ENCODE measurements at places on chromosomes 16 and 17.

DNA sequence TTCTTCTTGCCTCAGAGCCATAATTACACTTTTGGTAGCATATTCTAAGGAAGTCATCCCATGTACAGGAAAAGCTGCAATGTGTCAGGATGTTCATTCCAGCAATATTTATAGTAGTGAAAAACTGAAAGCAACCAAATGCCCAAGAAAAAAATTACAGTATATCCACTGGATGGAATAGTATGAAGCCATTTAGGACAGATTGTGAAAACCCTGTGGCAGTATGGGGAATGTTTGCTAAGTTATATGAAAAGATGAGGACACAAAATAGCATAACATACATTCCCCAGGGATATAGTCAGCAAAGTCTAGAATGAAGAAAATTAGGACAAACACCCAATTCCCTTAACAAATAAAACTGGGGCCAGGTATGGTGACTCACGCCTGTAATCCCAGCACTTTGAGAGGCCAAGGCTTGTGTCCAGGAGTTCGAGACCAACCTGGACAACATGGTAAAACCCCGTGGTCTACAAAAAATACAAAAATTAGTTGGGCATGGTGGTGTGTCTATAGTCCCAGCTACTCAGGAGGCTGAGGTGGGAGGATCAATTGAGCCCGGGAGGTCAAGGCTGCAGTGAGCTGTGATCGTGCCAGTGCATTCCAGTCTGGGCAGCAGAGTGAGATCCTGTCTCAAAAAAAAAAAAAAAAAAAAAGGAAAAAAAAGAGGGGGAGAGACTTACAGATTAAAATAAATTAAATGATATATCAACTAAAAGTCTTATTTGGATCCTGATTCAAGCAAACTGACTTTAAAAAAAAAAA, 2.3 kb downstream of the LRRC3C start:
- no peak for DNase-seq

DNA sequence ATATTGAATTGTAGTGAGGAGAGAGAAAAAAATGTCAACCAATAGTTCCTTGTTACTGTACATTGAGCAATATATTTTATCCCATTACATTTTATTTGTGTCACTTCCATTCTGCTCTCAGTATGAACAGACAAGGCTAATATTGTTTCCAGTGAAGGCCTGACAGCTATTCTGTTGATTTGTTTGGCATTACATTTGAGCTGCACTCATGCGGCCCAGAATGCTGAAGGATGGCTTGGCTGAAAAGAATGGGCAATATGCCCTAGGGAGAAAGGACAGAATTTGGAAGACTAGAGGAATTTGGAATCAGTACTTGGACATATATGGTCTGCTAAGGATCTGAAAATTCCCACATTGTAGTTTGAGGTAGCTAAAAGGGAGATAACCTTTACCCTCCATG, 1294.4 kb downstream of the CDH8 start:
- no peak for DNase-seq

- no peak for DNase-seq
Measured at GRCh38 chr16:81758376-81758775, 20.7 kb upstream of the PLCG2 start.

GRCh38 chr16:10878644-10879501, 1.9 kb downstream of the CIITA start:
- no peak for DNase-seq

GRCh38 chr17:39402890-39403605, 1.6 kb upstream of the FBXL20 start:
- DNase-seq, result no peak

DNA sequence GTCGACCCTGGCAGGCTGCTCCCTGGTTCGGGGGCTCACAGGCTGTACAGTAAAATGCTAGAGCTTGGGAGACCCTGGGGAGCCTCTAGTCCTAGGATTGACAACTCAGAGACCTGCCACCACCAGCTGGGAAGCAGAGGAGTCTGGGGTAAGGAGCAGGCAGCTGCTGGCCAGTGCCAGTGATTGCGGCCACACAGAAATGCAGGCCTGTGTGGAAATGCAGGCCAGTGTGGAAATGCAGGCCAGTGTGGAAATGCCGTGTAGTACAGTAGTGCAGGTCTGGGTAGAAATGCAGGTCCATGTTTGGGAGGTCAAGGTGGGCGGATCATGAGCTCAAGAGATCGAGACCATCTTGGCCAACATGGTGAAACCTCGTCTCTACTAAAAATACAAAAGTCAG, 23.5 kb downstream of the SGSH start:
- DNase-seq, result no peak

DNA sequence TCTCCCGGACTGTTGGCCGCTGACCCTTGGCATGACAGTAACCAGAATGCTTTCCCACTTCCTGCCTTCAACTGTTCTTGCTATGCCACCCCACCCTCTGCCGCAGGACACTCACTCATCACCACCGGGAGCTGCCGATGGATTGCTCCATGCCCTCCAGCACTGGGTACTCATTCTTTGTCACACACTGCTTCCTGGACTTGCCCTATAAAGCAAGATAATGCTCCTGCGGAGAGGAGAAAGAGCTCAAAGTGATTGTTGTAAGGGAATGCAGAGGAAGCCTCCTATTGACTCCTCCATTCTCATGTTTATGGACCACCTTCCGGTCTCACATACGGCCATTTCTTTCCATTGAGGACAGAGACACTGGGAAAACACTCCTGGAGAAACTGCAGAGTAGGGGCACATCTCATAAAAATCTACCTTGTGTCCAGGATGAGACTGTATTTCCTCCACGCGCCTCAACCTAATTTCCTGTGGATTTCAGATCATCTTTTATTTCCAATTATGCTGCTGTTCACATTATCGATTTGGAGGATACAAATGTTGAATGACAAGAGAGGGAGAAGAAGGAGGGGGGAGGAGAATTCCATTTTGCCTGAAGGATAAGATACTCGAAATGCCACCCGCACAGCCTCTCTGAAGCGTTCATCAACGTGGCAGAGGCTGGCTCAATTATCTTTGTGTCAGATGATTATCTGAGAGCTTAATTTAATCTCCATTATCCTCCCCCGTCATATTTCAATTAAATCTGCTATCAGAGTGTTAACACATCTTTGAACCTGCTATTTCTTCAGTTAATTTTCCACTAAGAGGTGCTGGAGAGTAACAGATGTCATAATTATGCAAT, 486.1 kb upstream of the SALL1 start:
- DNase-seq, result no peak

- DNase-seq, result no peak
Measured at GRCh38 chr16:8053437-8053836, 536.9 kb downstream of the TMEM114 start.

- DNase-seq, result no peak
Measured at GRCh38 chr16:84508502-84508901, 4.0 kb upstream of the MEAK7 start.

GRCh38 chr16:3094289-3095027, 4.6 kb downstream of the ZSCAN10 start:
- no peak for DNase-seq

DNA sequence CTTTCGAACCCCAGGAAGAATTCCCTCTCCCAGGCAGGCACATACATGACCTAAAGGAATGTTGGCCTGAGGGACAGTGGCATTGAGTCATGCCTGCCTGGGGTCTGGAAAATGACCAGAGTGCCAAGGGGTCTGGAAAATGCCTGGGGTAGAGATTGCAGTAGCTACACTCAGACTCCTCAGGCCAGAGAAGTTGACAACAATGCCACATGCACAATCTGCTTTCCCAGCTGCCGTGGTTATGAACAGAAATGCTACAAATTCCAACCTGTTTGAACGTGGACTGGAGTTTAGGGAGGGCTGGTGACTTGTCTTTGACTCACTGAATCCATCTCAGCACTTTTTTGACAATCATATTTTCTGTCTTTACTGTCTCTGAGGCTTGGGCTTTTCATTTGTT, 250.0 kb downstream of the ABCC12 start:
- no peak for DNase-seq

GRCh38 chr16:66475232-66475631, 48.1 kb downstream of the BEAN1 start:
- no peak for DNase-seq

DNA sequence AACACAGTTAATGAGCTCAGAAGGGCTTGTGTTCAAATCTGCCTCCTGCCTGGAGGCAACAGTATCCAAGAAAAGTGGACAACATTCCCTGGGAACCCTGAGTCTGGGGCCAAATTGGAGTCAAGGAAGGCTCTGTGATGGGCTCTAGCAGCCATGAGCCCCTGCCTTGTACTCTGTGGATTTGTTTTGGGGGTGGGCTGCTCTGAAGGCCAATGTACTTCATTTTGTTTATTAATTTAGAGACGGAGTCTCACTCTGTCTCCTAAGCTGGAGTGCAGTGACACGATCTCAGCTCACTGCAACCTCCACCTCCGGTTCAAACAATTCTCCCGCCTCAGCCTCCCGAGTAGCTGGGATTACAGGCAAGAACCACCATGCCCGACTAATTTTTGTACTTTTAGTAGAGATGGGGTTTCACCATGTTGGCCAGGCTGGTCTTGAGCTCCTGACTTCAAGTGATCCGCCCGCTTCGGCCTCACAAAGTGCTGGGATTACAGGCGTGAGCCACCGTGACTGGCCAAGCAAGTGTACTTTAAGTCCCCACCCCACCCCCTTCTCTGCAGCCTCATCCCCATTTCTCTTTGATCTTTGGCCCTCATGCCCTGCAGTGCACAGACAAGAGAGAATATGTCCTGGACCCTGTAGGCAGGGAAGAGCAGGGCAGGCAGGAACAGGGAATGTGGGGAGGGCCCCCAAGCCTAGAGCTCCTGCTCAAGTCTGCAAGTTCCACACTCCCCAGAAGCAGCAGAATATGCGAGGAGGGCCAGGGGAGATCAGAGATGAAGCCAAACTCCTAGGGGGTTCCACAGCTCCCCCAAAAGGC, 2.7 kb upstream of the GIP start:
- no peak for DNase-seq

GRCh38 chr16:8712589-8713361, 38.4 kb downstream of the ABAT start:
- no peak for DNase-seq

GRCh38 chr17:56502120-56502654, 91.3 kb upstream of the NOG start:
- no peak for DNase-seq

DNA sequence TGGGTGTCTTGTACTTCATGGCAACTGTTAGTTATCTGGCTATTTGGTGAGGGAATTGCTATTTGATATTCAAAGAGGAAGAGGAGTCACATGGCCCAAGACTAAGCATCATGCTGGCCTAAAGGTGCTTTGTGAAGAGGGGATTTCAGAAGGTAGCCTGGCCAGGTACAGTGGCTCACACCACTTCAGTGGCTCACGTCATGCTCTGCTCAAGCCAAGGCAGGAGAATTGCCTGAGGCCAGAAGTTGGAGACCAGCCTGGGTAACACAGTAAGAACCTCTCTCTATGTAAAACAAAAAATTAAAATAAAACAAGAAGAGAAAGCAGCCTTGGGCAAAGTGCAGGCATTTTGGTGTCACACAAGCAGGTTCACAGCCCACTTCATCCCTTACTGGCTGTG, 6.4 kb upstream of the MT1B start:
- DNase-seq, result no peak

GRCh38 chr17:42562388-42563142, 617 bp downstream of the COASY start:
- DNase-seq, result no peak

- no peak for DNase-seq
Measured at GRCh38 chr17:6919158-6919557, 76.7 kb upstream of the ALOX12 start.

DNA sequence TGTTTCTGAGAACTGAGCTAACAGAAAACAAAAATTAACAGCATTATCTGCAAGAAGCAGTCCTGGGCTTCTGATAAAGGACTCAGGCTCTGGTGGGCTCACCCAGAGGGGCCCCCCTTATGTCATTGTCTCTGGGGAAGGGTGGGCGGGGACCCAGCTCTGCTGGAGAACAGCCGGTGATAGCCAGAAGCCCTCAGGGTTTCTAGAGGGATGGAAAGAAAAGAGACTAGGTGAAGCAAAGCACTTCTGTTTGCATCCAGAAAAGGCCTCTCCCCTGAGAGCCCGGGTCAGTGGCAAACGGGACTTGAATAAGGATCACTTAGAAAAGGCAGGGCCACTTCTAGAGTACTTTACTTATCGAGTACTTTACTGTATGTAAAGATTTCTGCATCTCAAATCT, 7.0 kb upstream of the CDC42EP4 start:
- no peak for DNase-seq

All from stimulated activated CD4-positive, alpha-beta T cell treated with anti-CD3 and anti-CD28 coated beads, TNF-alpha, amount 100 ng/mL, for 24 hours (primary cell).